Activated T-helper 1 cell treated with Interleukin-2 at 50 U/mL for 16 hours (primary cell): ENCODE measurements at places on chromosomes 6 and 20.

GRCh38 chr6:43911354-43912115 lies 141.5 kb downstream of the VEGFA start:
- DNase-seq, result no peak

DNA sequence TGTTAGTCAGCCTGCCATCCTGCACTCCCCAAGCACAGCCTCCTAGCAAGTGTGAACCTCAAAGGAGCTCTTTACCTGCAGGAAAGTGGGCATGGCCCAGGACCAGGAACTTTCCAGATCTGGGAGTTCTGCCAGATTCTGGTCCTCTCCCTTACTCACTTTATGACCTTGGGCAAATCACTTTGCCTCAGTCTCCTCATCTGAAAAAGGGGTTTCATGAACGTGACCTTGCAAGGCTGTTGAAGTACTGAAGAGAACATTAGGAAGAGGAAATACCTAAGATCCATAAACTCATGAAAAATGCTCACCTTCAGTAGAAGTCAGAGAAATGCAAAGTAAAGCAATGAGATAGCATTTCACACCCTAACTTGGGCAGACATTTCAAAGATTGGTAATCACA lies 26.8 kb upstream of the DSN1 start:
- DNase-seq, result no peak

DNA sequence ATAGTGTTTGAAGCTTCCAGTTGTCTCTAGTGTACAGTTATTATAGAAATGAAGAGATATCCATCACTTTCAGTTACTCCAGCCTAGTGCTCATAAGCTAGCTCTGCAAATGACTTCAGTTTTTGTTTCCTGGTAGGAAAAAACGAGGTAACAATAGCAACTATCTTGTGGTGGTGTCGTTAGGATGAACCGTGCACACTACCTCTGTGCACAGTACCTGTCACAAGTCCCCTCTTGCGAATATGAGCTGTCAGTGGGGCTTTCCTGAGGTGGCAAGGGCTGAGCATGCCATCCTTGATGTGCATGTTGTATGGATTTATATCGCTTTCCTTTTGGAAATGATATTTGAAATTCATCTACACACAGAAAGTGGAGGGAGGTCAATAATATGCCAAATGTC lies 151.8 kb downstream of the ARID1B start:
- DNase-seq, result no peak

- DNase-seq, result no peak
Observed at GRCh38 chr6:135323202-135323668, 142.1 kb downstream of the MYB start.

- no peak for DNase-seq
Observed at GRCh38 chr6:125041740-125042459, 79.7 kb downstream of the RNF217 start.

DNA sequence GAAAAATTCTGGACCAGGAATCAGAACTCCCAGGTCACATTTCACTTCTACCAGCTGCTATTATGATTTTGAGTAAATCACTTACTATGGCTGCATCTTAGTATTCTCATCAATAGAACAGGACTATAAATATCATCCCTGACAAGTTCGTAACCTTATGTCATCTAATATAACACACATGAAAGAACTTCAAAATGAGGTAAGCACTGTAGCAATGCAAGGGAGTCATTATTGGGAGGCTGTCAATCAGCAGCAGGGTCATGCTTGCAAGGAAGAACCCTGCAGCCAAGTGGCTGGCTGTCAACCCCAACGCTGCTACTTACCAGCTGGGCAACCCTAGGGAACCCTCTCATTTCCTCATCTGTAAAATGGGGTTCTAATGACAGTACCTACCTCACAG lies 123.3 kb upstream of the B3GAT2 start:
- no peak for DNase-seq

DNA sequence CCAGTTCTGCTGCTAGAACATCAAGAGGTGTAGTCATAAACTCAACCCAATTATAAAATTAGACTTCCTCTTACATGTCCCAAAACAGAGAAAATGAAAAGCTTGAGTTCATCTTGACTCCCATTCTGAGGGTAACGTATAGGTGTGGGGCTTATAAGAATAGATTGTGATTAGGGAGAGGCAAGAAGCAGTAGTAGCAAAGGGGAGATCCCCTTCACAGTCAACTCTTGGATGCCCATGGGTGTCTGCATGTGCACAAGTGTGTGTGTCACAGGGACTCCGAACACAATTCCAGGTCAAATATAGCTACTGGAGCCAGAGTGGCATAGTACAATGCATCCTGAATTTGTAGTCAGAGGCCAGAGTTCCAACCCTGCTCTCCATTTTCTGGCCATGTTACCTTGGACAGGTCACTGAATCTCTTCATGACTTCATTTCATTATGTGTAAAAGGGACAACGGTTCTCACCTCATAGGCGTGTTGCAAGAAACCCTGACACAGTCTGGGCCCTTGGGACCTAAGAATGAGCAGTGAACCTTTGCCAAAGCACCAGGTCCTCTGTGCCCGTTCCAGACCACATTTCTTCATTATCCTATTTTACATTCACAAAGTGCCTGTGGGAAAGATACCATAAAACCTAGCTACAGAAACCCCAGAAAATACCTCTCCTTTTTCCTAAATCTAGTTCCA lies 11.8 kb downstream of the GSTA4 start:
- DNase-seq, result no peak

DNA sequence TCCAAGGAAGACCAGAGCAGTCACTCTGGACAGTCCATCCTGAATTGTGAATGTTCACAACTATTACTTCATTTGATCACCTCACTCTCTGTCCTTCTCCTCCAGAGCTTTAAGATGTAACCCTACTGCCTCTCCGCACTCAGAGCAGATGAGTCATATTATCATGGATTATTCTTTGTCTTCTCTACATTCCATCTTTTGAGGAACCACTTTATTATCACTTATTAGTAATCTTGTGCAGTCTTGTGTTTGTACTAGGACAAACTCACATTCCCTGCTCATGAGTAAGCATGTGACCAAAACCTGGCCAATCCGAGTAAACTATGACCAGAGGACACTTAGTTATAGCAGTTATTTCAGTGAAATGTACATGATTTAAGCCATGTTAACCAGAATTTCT lies 401.5 kb upstream of the ADGRB3 start:
- no peak for DNase-seq

- DNase-seq, result no peak
Observed at GRCh38 chr6:161222706-161223234, 51.1 kb downstream of the AGPAT4 start.

DNA sequence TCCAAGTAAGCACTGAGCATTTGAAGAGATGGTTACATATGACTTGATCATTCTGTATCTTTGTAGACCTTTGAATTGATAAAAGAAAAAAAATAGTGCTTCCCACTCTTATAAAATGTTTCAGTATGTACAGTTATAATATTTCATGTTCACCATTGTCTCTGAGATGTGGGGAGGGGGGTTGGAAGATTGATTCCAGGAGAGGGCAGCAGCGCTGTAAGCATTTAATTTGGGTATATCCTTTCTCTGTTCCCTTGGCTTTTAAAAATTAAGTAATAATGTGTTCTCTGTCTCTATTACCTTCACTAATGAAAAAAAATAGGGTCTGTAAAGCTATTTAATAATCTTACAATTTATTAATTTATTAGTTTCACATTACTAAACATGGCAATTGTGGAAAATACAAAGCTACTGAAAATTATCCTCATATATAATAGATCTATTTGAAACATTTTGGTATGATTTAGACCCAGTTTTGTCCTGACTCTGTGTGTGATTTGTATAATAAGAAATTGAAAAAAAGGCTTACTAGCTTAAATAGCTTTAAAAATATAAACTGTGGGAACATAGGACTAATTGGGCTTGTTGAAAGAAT lies 341.2 kb downstream of the CDKAL1 start:
- no peak for DNase-seq

- no peak for DNase-seq
Observed at GRCh38 chr6:11007715-11008608, 36.1 kb downstream of the ELOVL2 start.

- no peak for DNase-seq
Observed at GRCh38 chr20:54742193-54742592, 266.8 kb downstream of the DOK5 start.

DNA sequence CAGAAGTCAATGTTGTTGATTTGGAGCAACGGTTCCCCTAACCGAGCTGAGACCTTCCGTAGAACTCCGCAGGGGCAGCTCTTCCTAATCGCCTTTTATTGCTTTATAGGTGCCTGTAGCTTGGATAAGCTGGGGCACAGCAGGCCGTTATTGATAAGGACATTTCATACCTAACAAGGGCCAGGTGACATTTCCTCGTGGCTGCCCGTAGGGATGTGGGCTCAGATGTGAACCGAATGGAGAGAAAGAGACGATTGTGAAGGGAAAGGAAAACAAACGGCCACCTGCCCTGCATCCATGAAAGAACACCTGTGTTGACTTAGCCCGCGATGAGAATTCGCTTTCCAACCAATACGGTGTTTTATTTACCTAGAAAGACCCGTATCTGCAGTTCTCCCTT lies 53.3 kb upstream of the DACT2 start:
- no peak for DNase-seq

DNA sequence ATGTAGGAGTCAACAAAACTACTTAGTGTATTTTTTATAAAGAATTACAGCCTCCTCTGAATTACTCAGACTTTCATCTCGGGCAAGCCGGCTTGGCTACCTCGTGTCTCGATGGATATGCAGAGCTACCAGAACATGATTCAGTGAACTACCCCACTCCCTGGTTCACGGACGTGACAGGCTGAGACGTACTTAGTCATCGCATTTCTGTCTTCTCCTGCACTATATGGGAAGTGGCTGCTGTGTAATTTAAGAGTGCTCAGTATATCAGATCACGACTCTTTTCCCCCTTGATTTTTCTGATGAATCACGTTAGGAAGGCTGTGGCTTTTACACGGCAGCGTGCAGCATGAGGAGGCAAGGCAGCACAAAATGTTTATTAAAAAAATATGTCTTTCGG lies 302.7 kb upstream of the ZFP64 start:
- DNase-seq, result no peak

- no peak for DNase-seq
Observed at GRCh38 chr6:129929433-129929832, 68.3 kb upstream of the TMEM244 start.

- no peak for DNase-seq
Observed at GRCh38 chr6:25365154-25365553, 86.0 kb downstream of the CARMIL1 start.

GRCh38 chr20:59777814-59778575 lies 155.4 kb downstream of the SYCP2 start:
- no peak for DNase-seq

DNA sequence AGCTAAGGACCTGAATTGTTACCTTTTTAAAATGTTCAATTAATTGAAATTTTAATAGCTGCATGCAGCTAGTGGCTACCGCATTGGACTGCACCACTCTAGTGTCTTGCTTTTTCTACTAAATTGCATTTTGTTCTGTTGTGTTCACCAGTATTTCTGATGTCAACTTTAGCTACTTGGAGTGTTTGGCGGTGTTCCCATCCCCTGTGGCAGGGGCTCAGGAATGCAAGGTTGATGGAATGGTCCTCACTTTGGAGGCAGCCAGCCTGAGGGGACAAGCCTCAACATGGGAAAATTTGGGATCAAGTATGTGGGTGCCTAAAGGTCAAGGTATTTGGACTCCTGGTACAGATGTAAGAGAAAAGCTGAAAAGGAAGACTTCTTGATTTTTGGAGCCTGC lies 230.1 kb upstream of the PRND start:
- DNase-seq, result no peak

DNA sequence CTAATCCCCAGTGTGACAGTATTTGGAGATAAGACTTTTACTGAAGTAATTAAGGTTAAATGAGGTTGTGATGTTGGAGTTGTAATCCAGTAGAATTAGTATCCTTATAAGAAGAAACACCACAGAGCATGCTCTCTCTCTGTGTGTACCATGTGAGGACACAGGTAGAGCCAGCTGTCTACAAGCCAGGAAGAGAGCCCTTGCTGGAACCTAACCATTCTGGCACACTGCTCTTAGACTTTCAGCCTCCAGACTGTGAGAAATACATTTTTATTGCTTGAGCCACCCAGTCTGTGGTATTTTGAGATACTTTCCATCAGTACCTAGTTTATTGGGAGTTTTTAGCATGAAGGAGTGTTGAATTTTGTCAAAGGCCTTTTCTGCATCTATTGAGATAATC lies 110.2 kb downstream of the PHF3 start:
- no peak for DNase-seq

- no peak for DNase-seq
Observed at GRCh38 chr6:81238390-81238789, 514.1 kb downstream of the TENT5A start.

GRCh38 chr20:63206878-63207277 lies 9.1 kb downstream of the YTHDF1 start:
- DNase-seq, result no peak

GRCh38 chr6:61675734-61676133 lies 610.3 kb downstream of the KHDRBS2 start:
- DNase-seq, result no peak

GRCh38 chr6:81890846-81891245 lies 138.4 kb upstream of the TENT5A start:
- no peak for DNase-seq

DNA sequence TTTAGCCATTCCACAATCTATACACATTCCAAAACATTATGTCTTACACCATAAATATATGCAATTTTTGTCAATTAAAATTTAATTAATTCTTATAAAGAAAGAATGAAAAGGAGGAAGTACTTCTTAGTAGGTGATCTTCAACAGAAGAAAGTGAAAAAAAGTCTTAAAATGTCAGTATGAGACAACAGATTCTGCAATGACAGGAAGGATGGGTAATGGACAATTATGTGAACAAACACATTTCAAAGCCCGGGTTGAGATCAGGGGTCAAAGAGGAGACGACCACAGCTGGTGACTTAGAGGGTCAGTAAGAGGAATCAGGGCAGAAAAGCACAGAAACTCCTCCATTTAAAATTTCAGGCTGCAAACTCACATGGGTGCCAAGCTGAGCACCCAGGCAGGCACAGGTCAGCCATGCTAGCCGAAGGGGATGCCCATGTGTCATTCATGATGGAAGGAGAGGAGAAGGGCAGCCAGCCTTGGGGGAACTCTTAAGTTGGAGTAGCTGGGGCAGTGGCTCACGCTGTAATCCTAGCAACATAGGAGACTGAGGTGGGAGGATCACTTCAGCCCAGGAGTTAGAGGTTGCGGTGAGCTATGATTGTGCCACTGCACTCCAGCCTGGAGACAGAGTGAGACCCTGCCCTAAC lies 11.0 kb downstream of the VSX1 start:
- no peak for DNase-seq

- DNase-seq, result no peak
Observed at GRCh38 chr6:80547827-80548226, 441.4 kb downstream of the BCKDHB start.

DNA sequence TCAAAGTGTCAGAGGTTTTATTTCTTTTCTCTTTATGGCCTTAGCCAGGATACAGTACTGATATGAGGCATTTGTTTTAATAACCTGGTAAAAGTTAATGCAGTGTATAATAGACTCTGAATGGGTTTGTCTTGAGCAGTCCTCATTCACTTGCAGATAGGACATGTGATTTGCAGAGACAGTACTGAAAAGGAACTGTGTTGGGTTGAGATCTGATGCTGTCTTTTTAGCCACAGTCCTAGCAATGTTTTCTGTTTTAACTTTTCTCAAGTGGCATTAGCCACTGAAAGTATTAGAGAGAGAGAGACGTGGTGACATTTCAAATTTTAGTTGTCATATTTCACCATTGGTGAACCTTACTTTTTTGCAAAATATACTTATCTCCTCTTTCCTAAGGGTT lies 547.2 kb upstream of the MAN1A1 start:
- no peak for DNase-seq

- DNase-seq, result no peak
Observed at GRCh38 chr6:18668994-18669393, 281.8 kb downstream of the RNF144B start.
